ENCODE measurements at places on chromosomes 4 and X.

GRCh38 chr4:30245140-30245539 is 475.0 kb upstream of the PCDH7 start:
- no peak for DNase-seq

DNA sequence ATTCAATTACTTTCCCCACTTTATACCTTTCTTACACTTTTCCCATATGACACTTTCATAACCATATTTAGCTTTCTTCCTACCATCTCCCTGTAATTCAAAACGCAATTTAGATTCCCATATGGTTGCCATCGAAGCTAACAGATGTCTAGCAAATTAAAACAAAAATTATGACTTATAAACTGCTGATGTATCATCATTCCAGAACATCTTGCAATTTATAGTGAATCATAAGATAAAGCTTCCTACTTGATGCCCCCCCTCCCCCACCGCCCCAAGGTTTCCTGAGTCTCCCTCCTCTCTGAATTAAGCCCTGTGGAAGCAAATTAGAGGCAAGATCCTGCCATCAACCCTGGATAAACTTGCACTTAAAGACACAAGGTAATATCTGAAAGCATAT is 5.4 kb downstream of the TSPAN5 start:
- DNase-seq: peak; percentile 91

DNA sequence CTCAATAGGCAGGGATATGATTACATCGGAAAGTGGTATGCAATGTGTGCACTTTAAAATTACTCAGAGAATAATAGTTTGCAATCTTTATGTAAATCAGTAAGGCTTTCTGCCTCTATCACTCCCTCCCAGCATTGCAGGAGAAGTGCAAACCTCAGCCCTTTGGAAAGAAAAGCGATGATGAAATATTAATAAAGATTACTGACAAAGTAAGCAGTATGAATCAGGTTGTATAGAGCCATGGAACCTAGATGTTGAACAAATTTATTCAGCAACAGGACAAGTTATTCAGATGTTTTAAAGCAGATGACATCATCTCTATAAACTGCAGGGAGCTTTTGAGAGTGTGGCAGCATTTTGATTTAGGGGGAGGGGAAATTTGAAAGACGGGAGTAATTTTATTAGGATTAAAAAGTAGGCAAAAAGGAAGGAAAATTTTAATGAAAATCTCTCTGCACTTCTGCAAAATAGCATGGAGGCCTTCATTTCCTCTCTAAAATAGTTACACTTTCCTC is 631.7 kb upstream of the GRIA3 start:
- peak; percentile 51 for DNase-seq

- no peak for DNase-seq
Measured at GRCh38 chrX:131840799-131841495, 182.2 kb upstream of the STK26 start.

GRCh38 chr4:184906480-184907097 is 80.8 kb upstream of the ACSL1 start:
- DNase-seq: no peak

DNA sequence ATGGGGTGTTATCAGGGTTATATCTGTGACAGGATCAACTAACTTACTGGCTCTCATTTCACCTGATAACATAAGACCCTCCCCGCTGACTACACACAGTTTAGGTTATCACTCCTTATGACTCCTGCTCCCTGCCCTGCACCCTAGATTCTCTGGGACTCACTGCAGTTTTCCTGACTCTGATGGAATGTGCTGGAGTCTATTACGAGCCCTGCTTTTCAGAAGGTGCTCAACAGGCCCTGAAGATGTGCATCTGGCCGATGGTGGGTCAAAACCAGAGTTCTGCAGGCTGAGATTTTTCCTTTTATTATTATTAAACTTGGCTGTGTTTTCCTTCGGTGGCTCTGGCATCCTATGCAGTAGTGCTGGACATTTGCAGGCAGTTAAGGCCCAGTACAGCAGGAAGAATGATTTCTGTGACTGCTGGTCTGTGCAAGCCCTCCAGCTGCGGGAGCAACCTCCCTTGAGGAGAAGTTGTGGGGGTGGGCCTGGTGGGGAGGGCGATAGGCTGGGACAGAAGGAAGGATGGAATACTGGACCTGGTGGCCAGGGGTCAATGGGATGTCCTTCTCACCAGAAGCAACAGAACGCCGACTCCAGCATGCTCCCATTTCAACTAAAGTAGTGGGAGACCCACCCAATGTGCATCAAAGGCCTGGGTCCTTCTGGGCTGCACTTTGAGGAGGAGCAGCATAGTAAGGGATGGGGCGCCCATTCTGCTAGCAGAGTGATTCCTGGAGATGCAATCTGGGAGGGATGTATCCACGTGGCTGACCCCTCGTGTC is 11.0 kb downstream of the SOD3 start:
- DNase-seq: no peak

- DNase-seq: peak; percentile 64
Measured at GRCh38 chr4:76341063-76341462, 34.5 kb downstream of the STBD1 start.

DNA sequence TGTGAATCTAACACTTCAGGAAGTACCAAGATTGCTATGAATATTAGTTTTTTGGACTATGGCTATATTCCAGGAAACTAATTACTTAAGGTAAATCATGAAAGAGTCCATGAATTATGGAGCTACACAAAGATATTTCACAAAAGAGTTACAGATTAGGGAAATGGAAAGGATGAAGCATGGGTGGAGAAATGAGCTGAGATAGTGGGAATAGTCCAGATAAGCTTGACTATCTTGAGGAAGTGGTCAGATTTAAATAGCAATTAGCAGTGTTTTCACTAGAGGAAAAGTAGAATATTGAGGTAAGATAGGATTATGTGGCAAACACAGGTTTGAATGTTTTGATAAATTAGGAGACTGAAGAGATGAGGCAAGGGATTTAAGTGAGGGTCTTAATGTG is 42.1 kb upstream of the C1GALT1C1 start:
- DNase-seq: no peak

- peak; percentile 89 for DNase-seq
Measured at GRCh38 chr4:185933078-185933581, 121.1 kb upstream of the SORBS2 start.

DNA sequence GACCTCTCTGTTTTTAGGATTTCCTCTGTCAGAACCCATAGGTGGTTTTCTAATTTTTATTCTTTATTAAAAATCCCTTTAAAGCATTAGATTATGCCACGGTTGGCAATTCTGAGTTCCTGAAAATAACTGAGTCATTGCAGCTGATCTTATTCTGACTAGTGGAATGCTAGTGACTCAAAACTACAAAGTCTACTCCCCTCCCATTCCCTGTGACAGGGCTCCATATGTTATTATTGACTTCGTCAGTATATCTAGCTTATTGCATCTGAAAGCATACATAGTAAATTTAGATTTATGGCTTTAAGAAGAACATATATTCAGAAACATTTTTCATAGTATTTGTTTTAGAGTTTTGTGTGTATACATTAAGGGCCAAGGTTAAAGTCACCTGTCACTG is 38.5 kb downstream of the HERC3 start:
- peak; percentile 80 for DNase-seq

DNA sequence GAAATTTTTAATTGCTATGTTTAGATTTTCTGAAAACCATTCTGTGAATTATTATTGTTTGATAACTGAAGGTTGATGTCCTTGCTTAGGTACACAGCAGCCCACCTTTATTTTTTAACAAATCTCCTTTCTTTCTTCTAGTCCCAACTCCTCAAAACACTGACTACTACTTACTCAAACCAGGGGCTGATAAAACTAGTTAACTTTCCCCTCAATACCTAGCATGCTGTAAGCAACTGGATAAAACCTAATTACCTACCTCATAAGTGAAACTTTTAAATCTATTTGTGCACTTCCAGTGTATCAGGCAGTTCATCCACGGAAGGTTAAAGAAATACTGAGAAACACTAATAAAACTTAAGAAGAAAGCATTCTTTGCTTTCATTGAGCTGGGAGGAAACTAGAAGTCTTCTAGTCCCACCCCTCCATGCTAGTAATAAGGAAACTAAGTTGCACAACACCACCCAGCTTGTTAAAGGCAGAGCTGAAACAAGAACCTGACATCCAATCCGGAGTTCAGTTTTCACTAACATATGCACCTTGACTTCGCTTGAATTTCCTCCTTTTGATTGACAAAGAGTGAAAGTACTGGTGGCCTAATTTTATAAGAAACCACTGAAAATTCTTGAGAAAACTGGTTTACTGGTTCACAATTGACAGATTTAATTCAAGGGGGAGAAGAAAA is 180.2 kb upstream of the TET2 start:
- no peak for DNase-seq

DNA sequence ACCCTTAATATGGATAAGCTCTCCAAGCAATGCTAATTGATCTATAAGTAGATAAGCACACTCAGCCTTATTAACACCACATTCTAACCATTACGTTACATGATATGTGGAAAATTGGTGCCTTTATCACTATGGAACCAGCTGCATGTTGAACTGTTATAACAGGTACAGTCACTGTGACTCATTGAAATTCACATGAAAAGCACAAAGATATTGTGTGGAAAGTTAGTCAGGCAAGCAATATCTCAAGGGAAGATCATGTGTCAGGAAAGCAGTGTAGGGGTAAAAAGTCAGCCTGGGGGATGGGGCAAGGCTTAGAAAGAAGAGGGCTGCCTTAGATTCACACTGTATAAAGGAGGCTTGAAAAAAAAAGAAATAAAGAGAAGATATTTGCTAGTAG is 313.7 kb upstream of the SMIM31 start:
- DNase-seq: peak; percentile 43

- no peak for DNase-seq
Measured at GRCh38 chr4:185532293-185532692, 3.0 kb downstream of the PDLIM3 start.

- DNase-seq: no peak
Measured at GRCh38 chrX:109684136-109684535, 48.9 kb downstream of the ACSL4 start.

DNA sequence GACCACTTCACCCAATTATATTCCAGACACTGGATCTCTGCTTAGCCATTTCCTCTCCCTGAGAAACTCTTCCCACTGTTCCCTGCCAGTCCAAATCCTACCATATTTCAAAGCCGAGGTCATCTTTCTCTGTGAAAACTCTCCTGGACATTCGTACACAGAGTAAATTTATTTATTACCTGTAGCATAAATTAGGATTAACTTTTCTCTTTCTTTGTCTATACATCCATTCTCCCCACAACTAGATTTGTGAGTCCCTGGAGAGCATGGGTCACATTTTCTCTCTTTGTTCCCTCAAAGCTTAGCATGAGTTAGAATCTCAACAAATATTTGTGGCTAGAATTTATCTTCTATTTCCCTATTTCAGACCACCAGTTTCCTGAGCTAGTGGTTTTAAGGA is 27.8 kb upstream of the SMIM10 start:
- peak; percentile 65 for DNase-seq

DNA sequence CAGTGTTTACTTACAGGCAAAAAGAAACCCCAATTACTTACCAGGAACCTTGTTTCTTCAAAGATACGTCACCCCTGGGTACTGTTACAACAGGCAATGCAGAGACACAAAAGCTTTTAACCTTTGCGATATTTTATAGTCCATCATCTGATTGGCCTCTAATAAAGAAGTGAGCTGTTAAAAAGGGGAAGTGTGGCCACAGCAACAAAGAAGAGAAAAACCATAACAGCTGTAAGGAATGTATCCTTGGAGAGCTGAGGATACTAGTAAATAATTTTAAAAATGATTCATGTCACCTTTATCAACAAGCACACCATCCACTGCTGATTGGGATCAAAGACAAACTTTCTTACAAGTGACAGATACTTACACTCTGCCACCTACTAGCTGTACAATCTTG is 14.1 kb downstream of the GABRA4 start:
- DNase-seq: no peak

- no peak for DNase-seq
Measured at GRCh38 chr4:42018451-42018850, 28.1 kb downstream of the SLC30A9 start.

GRCh38 chrX:116436358-116436816 is at the start of gene SLC6A14:
Gene SLC6A14 (plus strand): TSS chrX:116436606. CDS start chrX:116436710, 104 bp downstream.
- DNase-seq: no peak

DNA sequence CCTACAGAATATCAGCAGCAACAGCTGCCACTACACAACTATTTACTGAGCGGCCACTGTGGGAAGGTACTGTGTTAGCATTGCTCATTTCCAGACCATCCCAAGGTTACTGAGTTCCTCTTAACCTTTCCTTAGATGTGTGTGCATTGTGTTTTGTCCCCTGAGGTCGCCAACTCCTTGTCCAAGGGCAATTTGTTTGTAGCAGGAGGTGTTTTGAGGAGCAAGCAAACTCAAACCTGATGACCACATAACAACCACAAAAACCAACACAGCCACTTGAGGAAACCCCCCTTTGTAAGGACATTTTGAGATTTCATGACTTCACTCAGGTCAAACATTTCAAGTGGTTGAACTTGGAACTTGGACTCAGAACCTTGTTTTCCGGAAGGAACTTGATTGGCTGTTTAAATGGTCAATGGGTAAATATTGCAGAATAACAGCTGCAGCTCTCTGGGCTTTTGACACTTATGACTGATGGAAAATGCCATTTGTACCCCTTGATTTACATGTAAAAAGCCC is 122.3 kb downstream of the MID1IP1 start:
- DNase-seq: no peak

DNA sequence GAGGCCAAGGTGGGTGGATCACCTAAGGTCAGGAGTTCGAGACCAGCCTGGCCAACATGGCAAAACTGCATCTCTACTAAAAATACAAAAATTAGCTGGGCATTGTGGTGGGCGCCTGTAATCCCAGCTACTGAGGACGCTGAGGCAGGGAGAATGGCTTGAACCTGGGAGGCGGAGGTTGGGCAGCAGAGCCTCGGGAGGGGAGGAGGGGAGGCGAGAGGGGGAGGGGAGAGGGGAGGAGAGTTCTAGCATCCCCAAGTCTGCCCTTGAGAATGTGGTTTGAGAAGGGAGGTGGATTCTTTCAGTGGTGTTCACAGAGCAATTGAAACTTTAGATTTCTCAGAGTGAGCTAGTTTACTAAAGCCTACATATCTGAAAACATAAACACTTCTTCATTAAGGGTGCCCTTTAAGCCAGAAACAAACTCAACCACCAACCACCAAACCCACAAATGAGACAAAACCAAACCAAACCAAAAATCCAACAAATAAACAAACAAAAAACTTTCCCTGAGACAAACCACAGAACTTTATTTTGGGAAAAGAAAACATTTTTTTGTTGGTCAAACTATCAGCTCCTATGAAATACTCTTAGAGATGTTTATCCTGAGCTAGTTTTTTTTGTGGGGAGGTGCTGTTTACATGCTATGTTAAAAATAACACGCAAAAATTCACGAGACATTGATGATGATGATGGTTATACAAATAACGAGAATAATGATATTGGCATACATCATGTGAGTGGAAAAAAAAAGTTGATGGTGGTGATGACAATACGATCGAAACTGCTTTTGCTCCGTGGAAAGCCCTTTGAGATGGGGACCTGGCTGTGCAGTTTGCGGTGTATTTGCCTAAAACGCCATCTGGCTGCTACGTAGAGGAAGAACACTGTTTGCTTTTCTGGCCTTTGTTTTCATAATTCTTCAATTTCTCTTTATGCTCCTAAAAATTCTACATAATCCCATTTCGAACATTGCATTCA is 98.2 kb upstream of the PRKX start:
- peak; percentile 23 for DNase-seq
